ENCODE measurements at places on chromosomes 5 and 9.

GRCh38 chr5:14505310-14506139 lies 76.1 kb upstream of the OTULINL start:
- no peak for DNase-seq

DNA sequence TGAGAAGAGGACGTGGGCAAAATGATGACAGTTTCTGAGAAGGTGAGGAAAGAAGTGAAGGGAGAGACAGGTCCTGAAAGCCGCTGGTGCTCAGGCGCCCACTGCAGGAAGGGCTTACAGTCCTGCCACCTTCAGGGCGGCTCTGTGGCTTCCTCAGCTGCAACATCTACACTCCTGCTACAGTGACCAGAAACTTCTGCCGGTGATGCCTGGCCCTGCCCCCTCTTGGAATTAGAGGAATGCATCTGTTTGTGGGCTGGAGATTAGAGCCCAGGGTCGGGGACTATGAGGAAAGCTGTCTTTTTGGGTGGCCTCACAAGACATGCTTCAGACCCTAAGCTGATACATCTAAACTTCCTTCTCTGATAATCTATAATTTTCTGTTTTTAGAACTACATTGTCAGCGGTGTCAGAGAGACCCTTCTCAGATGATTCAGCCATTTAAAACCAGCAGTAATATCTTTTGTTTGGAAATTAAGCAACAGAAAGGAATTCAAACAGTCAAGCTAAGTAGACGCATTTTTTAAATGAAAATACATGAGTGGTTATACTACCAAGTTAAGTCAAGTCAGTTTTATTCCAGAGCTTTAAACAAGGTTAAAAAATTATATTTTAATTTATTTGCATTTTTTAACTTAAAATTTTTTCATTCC lies 30.4 kb downstream of the PRDM6 start:
- DNase-seq = no peak

- DNase-seq = no peak
Measured at GRCh38 chr9:118170032-118170955, 466.1 kb downstream of the TLR4 start.

- DNase-seq = no peak
Measured at GRCh38 chr5:64149268-64149667, 16.4 kb upstream of the RNF180 start.

DNA sequence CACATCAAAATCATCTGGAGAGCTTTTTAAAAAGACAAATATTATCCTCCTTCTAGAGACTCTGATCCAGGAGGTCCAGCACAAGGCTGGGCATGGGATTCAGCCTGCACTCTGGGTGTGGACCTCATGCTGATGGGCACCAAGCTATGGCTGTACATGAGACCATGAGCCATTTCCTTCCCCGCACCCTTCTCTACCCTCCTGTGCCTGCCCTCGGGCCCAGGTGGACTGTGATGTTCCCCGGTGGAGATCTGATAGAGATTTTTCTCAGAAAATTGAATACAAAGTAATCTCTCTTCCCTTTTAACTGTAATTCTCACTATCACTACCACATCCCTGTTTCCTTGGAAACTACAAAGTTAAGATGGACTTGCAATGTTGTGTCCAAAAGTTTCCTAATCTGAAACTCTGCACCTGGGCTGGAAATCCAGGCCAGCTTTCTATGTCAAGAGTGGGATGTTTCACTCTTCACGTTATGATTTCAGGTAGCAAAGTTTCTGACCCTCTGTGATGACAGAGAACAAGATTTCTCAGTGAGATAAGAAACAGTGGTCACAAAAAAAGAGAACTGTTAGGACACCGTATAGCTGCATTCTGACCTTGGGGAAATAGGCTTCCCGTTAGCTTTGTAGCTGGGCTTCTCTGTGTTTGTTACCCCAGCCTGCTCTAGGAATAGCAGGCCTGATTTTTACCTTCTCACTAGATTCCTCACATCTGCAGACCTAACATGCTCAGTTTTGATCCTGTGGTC lies 11.5 kb downstream of the SFXN1 start:
- no peak for DNase-seq

GRCh38 chr5:113217619-113218184 lies 217.1 kb downstream of the TSSK1B start:
- DNase-seq = no peak

DNA sequence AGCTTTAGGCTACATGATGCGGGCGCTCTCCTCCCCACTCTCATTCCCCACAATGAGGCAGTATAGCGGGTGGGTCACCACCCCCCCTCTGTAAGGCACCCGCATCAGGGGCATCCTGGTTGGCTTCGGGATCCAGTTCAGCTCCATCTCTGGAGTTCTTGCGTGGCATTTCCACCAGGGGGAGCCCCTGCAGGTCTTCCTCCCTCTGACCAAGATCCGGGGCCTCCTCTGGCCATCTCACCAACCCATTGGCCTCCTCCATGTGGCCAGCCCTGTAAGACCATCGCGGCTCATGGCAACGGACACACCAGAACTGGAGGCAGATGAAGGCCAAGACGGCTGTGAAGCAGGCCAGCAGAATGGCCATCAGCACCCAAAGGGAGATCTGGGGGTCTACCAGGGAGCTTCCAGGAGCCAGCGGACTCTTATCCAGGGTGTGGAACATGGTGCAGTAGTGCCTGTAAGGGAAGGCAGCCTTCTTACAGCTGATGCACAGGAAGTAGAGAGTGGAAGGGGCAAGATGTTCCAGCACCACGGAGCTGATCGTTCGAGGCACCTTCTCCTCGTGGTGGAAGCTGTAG lies 77.0 kb downstream of the CYFIP2 start:
- DNase-seq = peak; percentile 18

- no peak for DNase-seq
Measured at GRCh38 chr5:31098811-31099210, 94.7 kb upstream of the CDH6 start.

GRCh38 chr5:116444373-116445295 lies 130.0 kb downstream of the SEMA6A start:
- no peak for DNase-seq

GRCh38 chr9:123368023-123368422 lies 12.0 kb downstream of the CRB2 start:
- no peak for DNase-seq

DNA sequence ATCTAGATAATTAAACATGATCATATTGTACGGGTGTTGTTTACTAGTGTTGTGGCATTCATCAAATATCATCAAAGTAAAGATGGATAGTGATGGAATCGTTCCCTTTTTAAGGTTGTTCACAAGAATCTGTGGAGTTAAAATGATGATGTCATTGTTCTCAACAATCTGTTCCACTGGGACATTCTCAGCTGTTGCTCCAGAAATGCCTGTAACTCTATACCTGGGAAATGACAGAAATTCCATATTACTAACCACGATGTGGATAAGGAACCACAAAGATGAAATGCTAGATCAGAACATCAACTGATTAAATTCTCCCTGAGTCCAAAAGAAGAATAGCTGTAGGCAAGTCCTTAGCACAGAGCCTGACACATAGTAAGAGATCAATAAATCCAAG lies 38.0 kb downstream of the RIGI start:
- DNase-seq = no peak

GRCh38 chr9:112047538-112048066 lies 127.5 kb downstream of the SUSD1 start:
- no peak for DNase-seq

- DNase-seq = no peak
Measured at GRCh38 chr9:126853667-126854066, 6.8 kb upstream of the ZBTB34 start.

GRCh38 chr9:116693233-116693731 lies 6.2 kb downstream of the TRIM32 start:
- no peak for DNase-seq

DNA sequence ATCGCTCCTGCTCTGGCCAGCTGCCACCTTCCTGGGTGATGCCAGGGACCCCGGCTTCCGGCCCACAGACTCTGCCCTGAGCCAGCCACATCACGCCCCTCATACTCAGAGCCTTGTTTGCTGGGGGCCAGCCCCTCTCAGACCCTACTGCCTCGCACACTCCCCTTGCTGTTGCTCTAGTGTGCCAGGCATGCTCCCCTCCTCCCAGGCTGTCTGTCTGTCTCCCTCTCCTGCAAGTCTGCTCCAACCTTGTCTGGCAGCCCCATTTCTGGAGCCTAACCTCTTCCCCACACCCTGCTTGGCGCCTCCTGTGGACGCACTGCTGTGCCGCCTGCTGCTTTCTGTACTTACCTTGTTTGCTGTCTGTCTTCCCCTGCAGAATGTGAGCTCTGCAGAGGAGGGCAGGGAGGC lies 184.7 kb downstream of the HSPA4 start:
- no peak for DNase-seq

DNA sequence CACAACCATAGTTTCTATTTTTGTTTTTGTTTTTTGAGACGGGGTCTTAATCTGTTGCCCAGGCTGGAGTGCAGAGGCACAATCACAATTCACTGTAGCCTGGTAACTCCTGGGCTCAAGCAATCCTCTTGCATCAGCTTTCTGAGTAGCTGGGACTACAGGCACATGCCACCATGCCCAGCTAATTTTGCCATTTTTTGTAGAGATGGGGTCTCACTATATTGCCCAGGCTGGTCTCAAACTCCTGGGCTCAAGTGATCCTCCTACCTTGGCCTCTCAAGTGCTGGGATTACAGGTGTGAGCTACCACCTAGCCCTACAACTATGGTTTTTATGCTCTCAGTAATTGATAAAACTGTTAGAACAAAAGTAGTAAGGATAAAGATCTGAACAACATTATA lies 147.5 kb upstream of the SHB start:
- no peak for DNase-seq
